ENCODE measurements at places on chromosomes 1 and 21. TPM values are rescaled to one million over a fixed set of nuclear protein-coding genes. Genes with fewer than 3 reads are reported as not detected.

OPTC gene
- total RNA-seq = not detected

MAEL gene
- total RNA-seq = not detected

IL20 gene
- total RNA-seq = not detected

HMGCS2 gene
- not detected for total RNA-seq

FAM78B gene
- 0.27 TPM for total RNA-seq

TAL1 gene
- total RNA-seq = 0.08 TPM

CXADR gene
- total RNA-seq = 2.0 TPM

HJV gene
- not detected for total RNA-seq

CRYBG2 gene
- not detected for total RNA-seq

OR2AK2 gene
- total RNA-seq = not detected

DNA sequence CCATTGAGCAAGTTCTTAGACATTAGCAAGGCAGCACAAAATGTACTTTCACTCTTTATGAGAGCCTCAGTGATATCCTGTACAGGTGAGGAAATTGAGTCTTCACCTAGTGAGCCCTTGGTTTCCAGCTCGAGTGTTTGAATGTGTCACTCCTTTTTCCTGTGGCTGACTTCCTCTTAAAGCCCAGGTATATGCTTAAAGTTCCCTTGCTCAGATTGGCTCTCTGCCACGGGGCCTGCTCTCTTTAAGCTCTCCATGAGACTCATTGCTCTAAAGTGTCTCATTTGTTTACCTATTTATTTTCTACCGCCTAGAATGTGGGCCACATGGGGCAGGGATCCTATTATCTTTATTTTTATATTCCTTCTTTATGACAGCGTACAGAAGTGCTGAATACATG is 324.9 kb downstream of the SIPA1L2 start:
- DNase-seq = no peak

- DNase-seq = peak; percentile 43
These were observed 344.2 kb upstream of the KAZN start for GRCh38 chr1:14254251-14254650.

GRCh38 chr1:7902478-7903085 is 38.1 kb downstream of the TNFRSF9 start:
- DNase-seq = peak; percentile 82

DNA sequence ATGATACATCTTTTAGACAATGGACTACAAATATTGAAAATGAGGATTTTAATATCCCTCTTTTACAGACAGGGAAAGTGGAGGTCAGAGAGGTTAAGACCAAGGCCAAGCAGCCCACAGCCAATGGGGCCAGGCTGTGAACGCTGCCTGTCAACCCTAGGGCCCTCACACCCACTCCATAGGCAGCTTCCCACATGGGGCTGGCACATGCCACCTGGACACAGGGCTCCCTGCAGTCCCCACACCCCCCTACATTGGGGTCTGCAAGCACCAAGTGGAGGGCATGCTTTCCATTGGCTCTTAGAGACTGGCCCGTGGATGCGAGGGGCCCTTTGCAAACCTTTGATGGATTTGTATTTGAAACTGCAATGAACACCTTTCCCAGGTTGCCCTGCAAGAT is 348.5 kb upstream of the VAMP3 start:
- no peak for DNase-seq

DNA sequence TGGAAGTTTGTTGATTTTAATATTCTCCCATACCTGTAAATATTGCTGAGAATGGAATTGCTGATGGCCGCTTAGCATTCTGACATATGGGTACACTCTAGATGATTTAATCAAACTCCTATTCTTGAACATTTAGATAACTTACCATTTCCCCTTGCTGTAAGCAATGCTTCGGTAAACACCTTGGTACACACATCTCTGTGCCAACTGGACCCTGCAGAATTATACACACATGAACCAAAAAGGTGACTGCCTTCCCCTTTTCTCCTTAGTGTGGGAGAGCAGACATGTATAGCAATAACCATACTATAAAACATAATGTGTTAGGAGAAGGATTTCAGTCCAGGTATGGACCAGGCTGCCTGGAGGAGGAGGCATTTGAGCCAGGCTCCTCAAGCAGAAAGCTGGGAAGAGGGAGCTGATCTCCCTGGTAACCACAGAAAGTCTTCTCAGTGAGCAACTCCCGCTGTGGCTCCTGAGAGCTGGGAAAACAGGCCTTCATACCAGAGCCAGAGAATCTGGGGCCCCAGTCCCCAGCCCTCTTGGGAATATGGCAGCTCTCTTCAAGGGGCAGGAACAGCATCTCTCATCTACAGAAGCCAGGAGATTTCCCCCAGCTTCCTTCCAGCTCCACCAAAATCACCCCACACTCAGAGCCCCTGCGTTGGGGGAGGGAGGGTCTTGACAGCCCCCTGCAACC is 33.9 kb upstream of the CSF1 start:
- peak; percentile 64 for DNase-seq

- DNase-seq = no peak
These were observed 11.7 kb downstream of the ITLN2 start for GRCh38 chr1:160942926-160943325.

DNA sequence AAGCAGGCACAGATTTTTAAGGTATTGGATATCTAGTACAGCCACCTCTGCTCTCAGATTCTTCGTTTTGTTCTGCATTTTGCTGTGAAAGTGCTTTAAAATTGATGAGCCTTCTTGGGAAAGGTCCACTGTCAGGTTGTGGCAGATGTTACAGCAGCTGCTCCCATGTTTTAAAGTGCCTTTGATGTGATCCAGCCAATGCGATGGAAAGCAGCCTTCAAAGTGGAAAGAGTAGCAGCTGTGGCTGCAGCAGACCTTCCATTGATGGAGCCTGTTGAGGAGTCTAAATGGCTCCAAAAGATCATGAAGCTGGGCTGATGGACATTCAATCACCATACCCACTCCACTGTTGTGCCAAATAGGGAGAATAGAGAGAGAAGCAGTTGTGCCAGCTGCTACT is 816.9 kb downstream of the PLA2G4A start:
- DNase-seq = no peak

Data from fibroblast of the aortic adventitia (primary cell).